ENCODE measurements at places on chromosomes 12 and 14. TPM values are rescaled to one million over a fixed set of nuclear protein-coding genes. Genes with fewer than 3 reads are reported as not detected.

RNASE1 gene
- not detected for polyA plus RNA-seq

SYCP3 gene
- polyA plus RNA-seq, result 0.06 TPM

PLEKHG7 gene
- 0.05 TPM for polyA plus RNA-seq

ADCY4 gene
- not detected for polyA plus RNA-seq

NEUROD4 gene
- polyA plus RNA-seq, result not detected

MYF6 gene
- not detected for polyA plus RNA-seq

DEGS2 gene
- polyA plus RNA-seq, result not detected

ADAM20 gene
- polyA plus RNA-seq, result 0.11 TPM

CLEC1B gene
- polyA plus RNA-seq, result not detected

FAM90A1 gene
- polyA plus RNA-seq, result 0.02 TPM

GPR84 gene
- polyA plus RNA-seq, result not detected

CAPS2 gene
- polyA plus RNA-seq, result 1.3 TPM

SCNN1A gene
- polyA plus RNA-seq, result 0.26 TPM

SLC38A4 gene
- polyA plus RNA-seq, result 7.5 TPM

TAS2R10 gene
- 0.71 TPM for polyA plus RNA-seq

SELPLG gene
- 9.8 TPM for polyA plus RNA-seq

C12orf50 gene
- not detected for polyA plus RNA-seq

RIPK3 gene
- 0.09 TPM for polyA plus RNA-seq

IFI27 gene
- polyA plus RNA-seq, result 1.4 TPM

CCDC197 gene
- not detected for polyA plus RNA-seq

RHOJ gene
- 62.7 TPM for polyA plus RNA-seq

KRT1 gene
- polyA plus RNA-seq, result not detected

OS9 gene
- 310 TPM for polyA plus RNA-seq

Measured in AG04450 (cell line).